BJ (cell line): ENCODE measurements at places on chromosomes 7 and 10.

- DNase-seq: no peak
Measured at GRCh38 chr10:93542358-93542791, 24.1 kb upstream of the FFAR4 start.

GRCh38 chr10:59631237-59631636 is 78.4 kb downstream of the SLC16A9 start:
- DNase-seq: no peak

DNA sequence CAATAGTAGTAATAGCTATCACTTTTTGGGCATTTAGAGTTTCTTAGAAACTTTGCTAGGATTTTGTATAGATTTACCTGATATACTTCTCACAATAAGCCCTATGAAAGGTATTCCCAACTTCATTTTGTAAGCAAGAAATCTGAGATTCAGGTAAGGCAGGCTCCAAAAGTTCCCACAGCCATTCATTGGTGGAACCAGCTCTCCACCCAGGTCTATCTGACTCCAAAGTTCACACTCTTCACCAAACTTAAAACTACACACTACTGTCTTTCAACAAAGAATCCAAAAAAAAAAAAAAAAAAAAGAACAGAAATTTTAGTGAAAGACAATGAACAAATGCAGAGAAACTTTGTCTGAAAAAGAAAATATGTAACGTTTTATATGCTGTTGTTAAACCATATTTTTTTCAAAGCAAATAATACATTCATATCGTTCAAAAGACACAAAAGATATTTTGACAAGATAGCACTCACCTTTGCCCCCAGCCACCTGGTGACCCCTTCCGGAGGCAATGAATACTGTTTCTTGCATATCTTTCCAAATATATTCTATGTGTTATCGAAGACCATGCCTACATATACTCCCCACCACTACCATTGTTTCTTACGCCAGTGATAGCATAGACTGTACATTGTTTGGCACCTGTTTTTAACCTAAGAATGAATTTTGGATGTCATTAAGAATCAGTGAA is 108.2 kb downstream of the C1GALT1 start:
- no peak for DNase-seq

- no peak for DNase-seq
Measured at GRCh38 chr7:1428941-1429501, 30.2 kb downstream of the MICALL2 start.

GRCh38 chr7:110664803-110665202 is 426.1 kb upstream of the LRRN3 start:
- DNase-seq: no peak

DNA sequence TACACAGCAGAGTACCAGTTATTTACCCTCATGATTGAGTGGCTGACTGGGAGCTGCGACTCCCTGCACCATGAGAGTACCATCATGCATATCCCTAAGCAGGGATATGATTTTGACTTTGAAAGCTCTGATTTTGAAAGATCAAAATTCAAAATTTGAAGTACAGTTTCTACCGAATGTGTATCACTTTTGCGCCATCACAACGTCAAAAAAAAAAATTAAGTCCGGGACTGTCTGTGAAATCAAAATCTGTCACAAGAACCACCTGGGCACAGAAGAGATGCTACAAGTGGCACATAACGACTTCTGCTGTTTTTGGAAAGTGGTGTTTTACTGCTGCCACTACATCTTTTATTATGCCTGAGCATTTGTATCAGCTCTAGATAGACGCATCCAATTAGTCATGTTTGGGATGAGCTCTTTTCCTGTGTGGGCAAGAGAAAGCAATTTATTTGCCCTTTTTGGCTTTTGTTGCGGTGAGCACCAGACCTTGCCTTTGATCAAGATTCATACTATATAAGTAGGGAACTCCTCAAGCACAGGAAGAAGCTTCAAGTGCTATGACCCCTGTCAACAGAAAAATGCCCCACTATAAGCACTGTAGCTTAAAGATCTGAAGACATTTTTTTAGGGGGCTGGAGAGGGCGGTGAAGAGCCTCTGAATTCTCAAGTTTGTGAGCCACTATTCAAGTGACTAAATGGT is 10.7 kb downstream of the MTPN start:
- DNase-seq: no peak

GRCh38 chr10:129203819-129204218 is 263.2 kb upstream of the MGMT start:
- no peak for DNase-seq

DNA sequence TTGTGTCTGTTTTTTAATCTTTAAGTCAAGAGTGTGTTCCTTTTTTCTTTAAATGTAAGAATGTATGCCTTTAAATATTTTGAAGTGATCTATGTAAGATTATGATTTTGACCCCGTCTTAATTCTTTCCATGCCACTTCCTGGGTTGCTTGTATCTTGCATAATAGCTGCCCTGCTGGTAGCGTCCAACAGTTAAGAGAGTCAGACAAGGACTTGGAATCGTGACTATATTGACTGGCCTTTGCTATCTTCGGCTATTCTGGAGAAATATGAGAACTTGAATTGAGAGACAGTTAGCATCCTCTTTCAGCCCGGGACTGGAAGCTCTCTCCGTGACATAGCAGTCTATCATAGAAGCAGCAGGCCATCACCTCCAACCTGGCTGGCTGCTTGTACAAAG is 13.0 kb downstream of the NRP1 start:
- DNase-seq: no peak

DNA sequence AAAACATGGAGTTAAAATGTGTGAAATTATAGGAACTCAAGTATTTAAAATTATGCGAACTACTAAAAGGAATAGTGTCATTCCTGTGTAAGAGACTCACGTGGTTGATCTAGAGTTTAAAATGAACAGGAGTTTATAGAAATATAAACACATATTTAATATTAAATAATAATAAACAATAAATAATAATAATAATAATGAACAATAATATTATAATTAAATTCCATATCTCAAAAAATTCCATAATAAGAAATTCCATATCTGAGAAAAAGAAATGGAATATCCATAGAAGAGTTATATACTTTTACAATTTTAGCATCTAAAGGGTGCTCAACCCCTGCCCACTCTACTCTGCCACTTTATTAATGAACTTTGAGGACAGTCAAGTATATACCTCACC is 429.6 kb downstream of the TNS3 start:
- no peak for DNase-seq

- DNase-seq: no peak
Measured at GRCh38 chr10:125060026-125060425, 100.3 kb downstream of the CTBP2 start.

DNA sequence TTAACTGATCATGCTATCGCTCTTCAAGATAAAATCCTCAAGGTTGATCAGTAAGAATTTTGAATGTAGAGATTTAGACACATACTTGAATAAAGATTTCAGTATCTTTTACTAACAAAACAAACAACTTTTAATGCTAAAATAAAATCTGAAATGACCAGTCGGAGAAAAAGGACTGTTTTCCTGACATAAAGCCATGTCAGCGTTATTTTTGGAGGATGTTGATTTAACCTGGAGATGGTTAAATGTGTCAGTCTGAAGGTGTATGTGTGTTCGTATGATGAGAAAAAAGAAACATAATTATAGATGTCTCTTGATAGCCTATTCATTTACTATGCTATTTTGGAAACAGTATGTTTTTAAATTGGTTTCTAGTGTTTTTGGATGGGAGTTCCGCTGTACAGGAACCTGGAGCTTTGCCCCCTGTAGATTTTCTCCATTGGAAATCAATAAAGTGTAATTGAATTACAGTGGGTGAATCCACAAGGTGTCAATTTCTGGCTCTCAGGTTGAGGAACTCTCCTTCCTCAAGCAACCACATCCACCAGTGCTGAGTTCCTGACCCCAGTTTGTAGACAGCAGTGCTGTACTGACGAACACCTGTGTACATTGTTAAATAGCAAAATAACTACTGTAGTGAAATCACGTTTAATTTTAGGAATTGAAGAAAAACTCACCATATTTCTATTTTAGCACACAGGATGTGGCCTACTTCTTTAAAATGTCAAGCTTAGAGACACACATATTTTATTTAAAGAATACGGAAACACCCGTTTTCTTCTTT is 670.1 kb downstream of the MAGI2 start:
- no peak for DNase-seq

GRCh38 chr7:5351507-5352265 is 68.9 kb downstream of the SLC29A4 start:
- DNase-seq: no peak

DNA sequence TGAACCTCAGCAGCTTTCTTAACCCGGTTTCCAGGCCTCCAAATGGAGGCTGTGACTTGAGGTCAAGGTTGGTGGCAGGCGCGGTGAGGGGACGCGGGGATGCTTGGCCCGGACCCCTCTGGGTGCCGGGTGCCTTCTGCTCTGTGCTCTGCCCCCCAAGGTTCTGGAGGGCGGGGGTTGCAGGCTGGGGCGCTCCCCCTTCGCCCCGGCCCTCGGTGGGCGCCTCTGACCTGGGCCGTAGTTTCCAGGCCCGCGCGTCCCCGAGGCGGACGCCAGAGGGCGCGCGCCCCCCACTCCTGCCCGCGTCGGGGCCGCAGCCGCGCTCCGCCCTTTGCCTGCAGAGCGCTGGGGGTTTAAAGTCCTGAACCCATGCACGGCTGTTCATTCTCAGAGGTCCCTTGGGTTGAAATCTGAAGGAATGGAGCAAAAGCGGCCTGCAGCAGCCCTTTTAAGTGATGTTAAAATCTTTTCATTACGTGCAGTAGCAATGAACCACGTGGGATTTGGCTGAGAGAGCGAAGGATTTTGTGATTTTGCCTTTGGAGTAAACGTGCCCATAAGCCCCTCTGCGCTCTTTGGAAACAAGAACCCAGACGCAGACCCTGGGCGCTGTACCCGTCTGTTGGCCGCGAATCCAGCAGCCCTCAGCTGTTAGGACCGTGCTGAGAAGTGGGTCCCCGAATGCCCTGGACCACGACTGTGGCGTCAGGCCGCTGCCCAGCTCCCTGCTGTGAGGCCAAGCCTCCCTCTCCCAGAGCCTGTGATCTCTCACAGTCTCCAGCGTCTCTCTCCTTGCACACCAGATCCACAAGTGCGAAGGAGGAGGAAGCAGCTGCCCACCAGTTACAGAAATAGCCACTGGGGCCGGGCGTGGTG is 135.0 kb downstream of the ACTR3B start:
- DNase-seq: no peak

- DNase-seq: no peak
Measured at GRCh38 chr7:7563269-7563668, 3.4 kb upstream of the MIOS start.

GRCh38 chr7:105060923-105061322 is 46.9 kb downstream of the KMT2E start:
- no peak for DNase-seq

DNA sequence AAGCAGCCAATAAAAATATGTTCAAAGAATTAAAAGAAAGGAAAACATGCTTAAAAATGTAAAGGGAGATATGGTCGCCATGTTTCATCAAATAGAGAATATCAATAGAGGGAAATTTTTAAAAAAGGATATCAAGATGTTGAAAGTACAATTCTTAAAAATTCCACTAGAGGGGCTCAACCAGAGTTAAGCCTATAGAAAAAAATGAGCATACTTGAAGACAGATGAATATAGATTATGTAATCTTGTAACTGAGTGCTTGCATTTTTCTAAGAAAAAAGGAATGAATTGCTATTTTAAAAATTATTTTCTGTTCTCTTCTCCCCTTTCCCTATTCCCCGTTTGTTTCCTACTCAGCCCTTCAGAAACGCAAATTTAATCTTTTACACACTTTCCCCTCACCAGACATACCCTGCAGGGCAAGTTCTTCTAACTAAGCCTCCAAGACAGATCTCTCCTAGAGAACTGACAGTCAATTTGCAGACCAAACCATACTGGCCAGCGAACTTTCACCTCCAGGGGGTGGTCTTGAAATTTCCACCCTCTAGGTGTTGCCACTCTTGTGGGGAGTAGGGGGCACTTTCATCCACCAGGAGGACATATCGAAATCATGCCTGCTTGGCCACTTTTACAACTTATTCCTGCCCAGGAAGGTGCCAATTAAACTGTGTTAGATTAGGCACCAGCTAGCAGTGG is 67.7 kb downstream of the NSUN6 start:
- no peak for DNase-seq

GRCh38 chr10:97399843-97400545 is 1.1 kb downstream of the RRP12 start:
- no peak for DNase-seq

GRCh38 chr10:128936392-128936791 is 530.6 kb upstream of the MGMT start:
- DNase-seq: no peak

DNA sequence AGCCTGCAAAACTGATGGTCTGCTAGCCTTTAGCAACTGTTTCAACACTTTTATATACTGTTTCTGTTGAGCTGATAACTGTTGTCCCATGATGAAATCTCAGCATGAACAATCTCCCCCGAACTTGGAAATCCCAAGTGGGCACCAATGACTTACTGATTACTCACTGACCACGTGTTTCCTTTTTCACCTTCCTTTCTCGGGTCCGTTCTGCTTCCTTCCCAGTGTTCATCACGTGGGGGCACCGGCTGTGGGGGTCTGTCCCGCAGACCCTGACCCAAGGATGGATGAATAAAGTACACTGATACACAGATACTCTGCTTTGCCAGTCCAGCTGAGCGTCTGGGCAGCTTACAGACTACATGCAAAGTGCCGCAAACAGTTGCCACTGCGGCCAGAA is 39.0 kb upstream of the RASGEF1A start:
- no peak for DNase-seq

GRCh38 chr10:124953421-124953820 is 11.5 kb downstream of the ZRANB1 start:
- no peak for DNase-seq

DNA sequence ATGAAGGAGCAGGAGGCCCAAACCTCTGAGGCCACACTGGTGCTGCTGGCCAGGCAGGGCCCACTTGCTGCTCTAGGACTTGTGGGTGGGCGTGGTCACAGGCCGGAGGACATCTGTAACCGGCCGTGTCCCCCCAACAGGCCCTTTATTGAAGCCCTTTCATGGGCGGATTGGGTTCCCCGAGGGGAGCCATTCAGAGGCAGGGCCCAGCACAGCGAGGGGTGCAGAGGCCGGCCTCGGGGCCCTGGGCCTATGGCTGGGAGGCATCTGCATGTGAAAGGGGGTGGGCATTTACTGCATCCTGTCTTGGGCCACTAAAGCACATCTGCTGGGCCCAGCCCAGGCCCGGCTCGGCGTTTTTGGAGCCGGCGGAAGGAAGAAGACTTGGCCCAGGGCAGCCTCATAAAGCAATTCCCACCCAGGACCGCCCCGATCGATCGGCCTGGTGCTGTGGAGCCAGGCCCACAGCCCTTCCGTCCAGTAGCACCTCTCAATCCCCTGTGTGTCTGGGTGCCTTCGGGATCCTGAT is 8.4 kb downstream of the LHPP start:
- DNase-seq: no peak

DNA sequence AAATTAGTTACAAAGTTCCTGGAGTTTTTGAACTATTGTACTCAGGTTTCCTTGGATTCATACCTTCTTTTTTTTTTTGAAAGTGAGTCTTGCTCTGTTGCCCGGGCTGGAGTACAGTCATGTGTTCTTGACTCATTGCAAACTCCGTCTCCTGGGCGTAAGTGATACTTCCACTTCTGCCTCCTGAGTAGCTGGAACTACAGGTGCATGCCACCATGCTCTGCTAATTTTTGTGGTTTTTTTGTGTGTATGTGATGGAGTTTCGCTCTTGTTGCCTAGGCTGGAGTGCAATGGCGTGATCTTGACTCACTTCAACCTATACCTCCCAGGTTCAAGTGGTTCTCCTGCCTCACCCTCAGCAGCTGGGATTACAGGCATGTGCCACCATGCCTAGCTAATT is 22.3 kb downstream of the MCM10 start:
- DNase-seq: no peak

- no peak for DNase-seq
Measured at GRCh38 chr7:142767451-142767850, 3.3 kb upstream of the PRSS2 start.
